ENCODE measurements at places on chromosomes 4 and X. TPM values are rescaled to one million over a fixed set of nuclear protein-coding genes. Genes with fewer than 3 reads are reported as not detected.

The CLDN34 gene
- not detected for total RNA-seq

The RAI2 gene
- total RNA-seq: 0.20 TPM

The ADH6 gene
- not detected for total RNA-seq

The CNOT6L gene
- total RNA-seq: 118 TPM

The WAS gene
- 81.9 TPM for total RNA-seq

The HMGN5 gene
- 3.2 TPM for total RNA-seq

The AMOT gene
- total RNA-seq: 1.8 TPM

Data from activated CD8-positive, alpha-beta T cell treated with anti-CD3 and anti-CD28 coated beads for 36 hours (primary cell).